Stimulated activated CD4-positive, alpha-beta T cell treated with anti-CD3 and anti-CD28 coated beads, Interleukin-12 subunit alpha, Interleukin-12 subunit beta, amount 100 ng/mL, for 4 hours (primary cell): ENCODE measurements at places on chromosomes 4 and X.
A peak's percentile ranks its signal among the peaks of the same experiment; 100 is the strongest.

- DNase-seq: no peak
These were observed 98.1 kb upstream of the C1GALT1C1 start for GRCh38 chrX:120727911-120728310.

GRCh38 chr4:76067652-76068286 is 6.7 kb upstream of the ART3 start:
- peak; percentile 63 for DNase-seq

GRCh38 chr4:76723924-76724323 is 174.0 kb downstream of the SOWAHB start:
- DNase-seq: no peak

- DNase-seq: no peak
These were observed 32.0 kb upstream of the USP51 start for GRCh38 chrX:55521687-55522086.

DNA sequence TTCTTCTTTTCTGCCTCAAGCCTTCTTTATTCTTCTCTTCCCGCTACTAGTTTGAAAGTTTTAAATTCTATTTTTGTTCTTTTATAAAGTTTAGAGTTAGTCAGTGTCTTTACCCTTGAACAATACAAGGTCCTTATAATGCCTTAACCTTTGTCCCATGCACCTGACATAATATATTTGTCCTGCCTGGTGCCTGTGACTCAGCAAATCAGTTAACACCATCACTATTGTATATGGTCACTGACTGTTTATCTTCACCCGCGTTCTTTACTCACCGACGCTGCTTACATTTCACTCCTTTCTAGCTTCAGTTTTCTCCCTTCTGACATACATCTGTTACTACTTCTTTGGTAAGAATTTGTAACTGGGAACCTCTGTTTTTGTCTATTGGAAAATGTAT is 5.7 kb downstream of the SMIM20 start:
- no peak for DNase-seq

DNA sequence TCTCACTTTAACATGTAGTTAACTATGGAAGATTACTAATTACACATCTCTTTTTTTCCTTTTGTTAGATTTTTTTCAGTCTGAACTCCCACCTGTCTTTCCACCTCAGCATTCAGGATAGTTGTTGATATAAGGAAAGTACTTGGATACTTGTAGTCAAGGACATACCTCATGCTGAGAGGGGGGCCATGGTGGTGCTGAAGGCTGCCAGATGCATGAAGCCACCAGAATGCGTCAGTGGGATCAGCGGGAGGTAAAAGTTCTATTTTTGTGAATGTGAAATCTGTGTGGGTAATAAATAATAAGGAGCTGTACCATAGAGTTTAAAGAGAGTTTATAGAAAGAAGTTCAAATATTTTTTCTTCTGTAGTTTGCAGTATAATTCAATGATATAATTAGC is 13.1 kb upstream of the NDST4 start:
- no peak for DNase-seq

- DNase-seq: no peak
These were observed 11.1 kb upstream of the SEPSECS start for GRCh38 chr4:25171201-25171865.

- DNase-seq: no peak
These were observed 834.4 kb upstream of the SLIT2 start for GRCh38 chr4:19417256-19417655.

DNA sequence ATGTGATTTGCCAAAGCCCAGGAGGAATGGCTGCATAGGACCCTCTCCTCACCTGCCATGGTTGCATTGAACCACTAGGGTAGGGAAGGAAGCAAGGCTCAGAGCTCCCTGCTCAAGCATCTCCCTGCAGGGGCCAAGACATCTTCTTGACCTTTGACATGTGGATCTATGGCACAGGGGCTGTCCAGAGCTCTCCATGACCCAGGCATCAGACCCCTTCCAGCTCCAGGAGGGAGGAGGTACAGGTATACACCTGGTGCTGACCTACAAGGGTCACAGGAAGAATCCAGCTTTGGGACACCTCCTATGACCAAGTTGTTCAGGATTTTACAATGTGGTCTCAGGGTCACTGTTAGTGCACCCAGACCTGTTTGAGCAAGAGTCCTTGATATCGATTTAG is 23.2 kb upstream of the ASMTL start:
- no peak for DNase-seq

DNA sequence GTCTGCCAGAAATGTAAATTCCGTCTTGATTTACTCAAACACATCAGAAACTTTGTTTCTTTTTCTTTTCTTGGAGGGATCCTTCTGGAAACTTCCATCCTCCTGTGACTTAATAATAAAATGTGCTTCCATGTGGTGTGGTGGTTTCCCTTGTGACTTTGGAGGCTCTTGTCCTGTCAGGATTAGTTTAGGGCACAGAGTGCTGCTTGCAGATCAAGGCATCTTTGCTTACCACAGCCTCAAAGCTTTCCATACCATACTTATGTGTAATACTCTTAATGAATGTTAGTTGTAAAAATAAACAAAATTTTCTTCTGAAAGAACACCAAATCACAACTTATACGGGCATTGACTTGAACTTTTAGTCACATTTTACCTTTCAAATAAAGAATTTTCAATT is 27.4 kb downstream of the GBA3 start:
- no peak for DNase-seq

DNA sequence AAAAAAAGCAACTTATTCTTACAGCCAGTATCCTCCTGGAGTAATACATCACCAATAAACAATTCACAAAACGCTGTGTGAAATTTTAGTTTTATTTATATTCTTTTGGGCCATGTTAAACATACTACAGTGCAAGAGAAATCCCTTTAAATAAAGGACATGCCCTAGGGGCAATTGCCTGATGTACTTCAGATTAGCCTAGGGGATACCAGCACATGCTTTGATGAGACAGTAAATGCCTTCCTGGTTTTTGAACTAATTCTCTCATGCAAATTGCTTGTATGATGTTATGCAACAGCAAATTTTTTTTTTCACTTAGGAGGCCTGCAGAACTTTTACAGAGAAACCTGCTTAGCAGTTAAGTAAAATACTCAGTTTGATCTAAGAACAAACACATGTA is 711.9 kb upstream of the FRG1 start:
- no peak for DNase-seq

- DNase-seq: no peak
These were observed 37.6 kb downstream of the GABRB1 start for GRCh38 chr4:47068986-47069385.

- peak; percentile 53 for DNase-seq
These were observed 1.0 kb downstream of the PDE5A start for GRCh38 chr4:119627267-119628255.

DNA sequence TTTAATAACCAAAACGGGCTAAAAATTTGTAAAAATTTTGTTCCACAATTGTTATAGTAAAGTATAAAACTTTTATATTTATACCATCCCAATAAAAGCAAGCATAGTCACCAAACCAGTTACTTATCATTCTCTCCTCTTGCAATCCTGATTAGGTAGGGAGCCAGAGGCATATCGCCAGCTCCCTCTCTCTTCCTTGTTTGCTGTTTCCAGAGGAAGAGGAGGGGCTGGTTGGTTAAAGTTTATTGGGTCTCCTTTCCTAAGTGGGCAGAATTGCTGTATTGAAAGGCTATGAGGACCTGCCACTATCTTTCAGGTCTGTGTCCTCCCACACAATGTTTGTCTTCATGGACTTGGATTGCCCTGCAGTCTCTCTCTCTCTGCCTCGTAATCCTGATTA is 29.6 kb upstream of the BBS12 start:
- no peak for DNase-seq

GRCh38 chr4:101953949-101954348 is 163.4 kb downstream of the BANK1 start:
- no peak for DNase-seq

- DNase-seq: no peak
These were observed 290.6 kb upstream of the SLIT2 start for GRCh38 chr4:19961091-19961490.

GRCh38 chr4:169841776-169842175 is 84.0 kb upstream of the HPF1 start:
- no peak for DNase-seq

DNA sequence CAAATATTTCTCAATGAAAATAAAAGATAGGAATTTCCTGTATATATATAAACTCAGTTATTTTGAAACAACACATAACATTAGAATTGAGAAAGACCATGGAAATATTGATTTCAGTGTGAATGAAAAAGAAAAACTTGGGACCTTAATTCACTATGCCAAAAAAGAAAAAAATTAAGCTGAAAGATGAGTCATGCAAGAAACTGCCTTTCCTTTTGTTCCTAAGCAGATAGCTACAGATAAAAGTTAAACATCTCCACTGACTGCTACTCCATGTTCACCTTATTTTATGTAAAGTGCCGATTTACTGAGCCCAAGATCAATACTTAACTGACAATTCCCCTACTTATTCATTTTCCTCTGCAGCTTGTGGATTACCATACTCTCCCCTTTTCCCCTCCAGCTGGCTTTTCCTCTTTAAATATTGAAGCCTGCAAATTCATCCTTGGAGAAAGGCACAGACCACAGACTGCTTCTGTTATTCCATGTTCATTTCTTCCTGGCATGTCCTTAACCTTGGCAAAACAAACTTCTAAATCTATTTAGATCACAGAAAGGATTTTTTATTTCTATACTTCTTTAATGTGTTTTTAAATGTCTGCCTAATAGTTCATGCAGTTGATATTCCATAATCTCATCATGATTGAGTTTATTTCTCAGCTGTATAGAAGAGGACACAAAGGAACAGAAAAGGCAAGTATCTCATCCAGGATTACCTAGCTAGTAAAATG is 40.5 kb upstream of the YTHDC1 start:
- DNase-seq: no peak

- no peak for DNase-seq
These were observed 41.0 kb downstream of the FNIP2 start for GRCh38 chr4:158809611-158810486.

DNA sequence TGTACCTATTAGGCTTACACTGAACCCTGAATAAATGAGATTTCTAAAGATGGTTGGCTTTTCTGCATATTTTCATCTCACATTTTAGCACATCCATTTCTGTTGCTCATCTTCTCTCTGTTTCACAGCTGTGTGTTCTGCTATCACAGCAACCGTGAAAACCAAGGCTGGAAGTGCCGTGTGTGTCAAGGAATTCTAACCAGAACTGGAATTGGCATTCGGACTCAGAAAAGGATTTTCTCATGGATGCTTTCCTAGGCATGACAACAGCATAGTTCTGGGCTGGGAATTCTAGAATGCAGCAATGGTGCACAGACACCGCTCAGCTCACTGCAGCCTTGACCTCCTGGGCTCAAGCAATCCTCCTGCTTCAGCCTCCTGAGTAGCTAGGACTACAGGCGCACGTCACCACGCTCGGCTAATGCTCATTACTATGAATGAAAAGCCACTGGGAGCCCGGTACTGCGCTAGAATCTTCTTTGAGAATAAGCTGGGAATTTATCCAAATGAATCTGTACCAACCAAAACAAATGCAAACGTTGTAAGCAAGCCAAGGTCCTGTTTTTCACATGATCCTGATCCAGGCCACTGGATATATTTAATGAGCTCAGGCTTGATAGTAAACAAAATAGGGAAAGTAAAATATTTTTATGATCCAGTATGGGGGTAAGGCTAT is 105.2 kb downstream of the RBM47 start:
- no peak for DNase-seq

- DNase-seq: no peak
These were observed 69.8 kb downstream of the RGS12 start for GRCh38 chr4:3362431-3363287.

DNA sequence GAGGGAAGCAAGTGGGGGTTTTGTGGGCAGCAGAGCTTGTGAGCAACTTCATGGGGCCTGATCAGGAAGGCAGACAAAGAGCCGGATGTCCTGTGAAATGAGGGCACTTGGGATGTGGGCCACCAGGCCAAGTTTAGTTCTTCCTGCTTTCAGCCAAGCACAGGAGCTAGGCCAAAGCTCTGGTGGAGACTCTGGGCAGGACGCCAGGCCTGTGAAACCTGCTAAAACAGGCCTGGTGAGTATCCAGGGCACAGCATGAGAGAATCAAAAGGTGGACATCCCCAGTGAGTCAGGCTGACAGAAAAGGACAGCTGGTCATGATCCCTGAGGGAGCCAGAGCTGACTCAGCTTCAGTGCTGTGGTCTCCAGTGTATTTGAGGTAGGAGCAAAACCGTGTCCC is 95.7 kb downstream of the NPNT start:
- no peak for DNase-seq

DNA sequence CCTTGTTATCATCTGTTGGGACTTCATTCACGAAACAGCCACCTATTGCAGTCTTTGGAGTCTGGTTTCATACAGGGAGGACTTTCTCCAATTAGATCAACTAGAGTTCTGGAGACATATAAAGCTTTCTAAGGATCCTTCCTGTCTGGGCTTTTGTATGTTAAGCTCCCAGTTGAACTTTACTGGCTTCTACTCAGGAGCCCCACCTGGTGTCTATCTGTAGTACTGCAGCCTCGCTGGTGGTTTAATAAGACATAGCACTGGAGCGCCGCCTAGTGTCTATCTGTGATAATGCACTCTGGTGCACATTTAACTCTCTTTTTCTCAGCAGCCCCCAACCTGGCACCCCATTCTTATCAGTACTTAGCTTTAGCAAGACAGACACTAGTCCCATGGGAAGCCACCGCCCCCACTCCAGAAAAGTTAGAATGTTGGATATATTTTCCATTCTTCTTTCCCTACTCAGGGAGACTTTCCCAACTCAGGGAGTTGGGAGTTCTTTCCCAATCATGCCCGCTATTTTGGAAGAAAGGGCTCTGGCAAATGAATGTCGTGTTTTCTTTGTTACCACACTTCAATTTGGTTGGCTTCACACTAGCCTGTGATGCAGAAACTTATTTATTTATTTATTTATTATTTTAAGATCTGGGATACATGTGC is 36.9 kb upstream of the SYTL4 start:
- peak; percentile 81 for DNase-seq

DNA sequence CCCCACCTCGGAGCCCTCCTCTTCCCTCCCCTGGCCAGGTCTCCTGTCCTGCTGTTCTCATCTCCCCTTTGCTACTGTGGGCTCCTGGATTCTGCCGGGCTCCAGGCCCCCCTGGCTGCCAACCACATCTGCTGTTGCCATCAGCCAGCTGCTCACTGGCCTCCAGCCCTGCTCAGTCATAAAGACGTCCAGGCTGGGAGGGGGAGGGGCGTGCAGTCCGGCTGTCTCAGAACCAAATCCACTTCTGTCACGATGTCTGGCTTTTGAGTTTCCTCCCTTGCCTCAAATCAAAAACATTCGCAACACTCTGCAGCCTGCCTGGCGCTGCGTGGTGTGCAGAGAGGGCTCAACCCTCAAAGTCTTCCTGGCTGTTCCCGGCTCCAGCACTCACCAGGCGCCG is 7.1 kb downstream of the RASL11B start:
- no peak for DNase-seq

DNA sequence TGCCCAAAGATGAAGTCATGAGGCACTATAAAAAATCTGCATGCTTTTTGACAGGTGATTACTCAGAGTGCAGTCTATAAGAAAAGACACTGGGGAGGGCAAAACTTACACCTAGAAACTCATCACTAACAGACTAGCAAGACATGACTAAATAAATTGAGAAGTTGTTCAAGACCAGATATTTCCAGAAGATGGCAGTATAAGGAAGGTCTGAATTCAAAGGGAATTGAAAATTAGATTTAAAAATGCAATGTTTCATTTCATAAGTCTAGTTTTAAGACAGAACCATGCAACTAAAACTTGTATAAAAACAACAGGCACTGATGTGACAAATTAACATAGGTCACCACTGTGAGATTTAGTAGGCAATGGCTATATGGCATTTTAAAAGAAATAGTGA is 232.5 kb upstream of the POF1B start:
- no peak for DNase-seq

- DNase-seq: no peak
These were observed 127.2 kb upstream of the AGA start for GRCh38 chr4:177569434-177569833.

- DNase-seq: no peak
These were observed 5.7 kb downstream of the MSX1 start for GRCh38 chr4:4864940-4865704.
